ENCODE measurements at places on chromosomes 16 and 17.
A peak's percentile ranks its signal among the peaks of the same experiment; 100 is the strongest.

DNA sequence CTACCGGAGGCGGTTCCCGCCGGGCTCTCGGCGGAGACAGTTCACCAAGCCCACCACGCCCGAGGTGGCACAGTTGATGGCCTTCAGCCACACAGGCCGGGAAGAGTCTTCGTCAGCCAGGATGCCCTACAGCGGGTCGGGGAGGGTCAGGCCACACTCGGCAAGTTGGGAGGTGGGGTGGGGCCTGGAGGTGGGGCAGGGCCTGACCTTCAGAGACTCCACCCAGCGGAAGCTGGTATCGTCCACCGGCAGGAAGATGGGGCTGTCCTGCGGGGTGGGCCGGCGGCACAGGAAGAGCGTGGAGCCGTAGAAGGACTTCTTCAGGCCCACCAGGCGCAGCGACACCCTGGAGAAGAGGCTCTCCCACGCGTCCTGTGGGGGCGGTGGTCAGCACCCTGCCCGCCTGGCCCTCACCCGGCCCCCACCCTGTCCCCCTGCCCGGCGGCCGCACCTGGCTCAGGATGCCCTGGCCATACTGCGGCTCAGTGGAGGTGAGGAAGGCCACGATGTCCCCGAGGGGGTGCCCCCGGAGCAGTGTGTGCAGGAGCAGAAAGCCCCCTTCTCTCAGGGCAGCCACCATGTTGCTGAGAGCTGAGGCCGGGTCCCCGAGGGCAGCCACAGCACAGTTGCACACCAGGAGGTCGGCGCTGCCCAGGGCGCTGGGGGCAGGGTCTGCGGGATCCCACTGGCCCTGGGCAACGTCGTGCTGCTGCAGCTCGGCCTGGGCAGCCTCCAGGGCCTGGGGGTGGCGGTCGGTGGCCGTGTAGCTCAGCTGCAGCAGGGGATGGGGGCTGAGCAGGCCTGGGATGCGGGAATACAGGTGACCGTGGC, 12.8 kb downstream of the FASN start:
- DNase-seq, result no peak

DNA sequence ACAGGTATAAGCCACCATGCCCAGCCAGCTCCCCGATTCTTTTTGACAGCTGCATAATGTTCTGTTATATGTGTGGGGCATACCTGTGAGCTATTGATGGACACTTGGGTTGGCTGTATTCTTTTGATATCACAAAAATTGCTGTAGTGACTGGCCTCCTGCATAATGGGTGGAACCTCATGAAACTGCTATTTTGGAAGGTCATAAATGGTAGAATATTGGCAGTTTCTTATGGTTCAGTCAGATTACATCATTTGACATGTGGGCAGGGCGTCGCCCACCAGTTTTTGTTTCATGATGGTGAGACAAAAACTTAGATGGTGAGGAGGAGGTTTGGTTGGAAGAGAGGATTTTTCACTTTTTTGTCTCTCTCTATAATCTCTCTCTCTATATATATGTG, 26.7 kb upstream of the POLR3E start:
- no peak for DNase-seq

- DNase-seq, result peak; percentile 30
These were observed 36.2 kb downstream of the ADCY7 start for GRCh38 chr16:50302472-50303005.

- DNase-seq, result no peak
These were observed 370.7 kb downstream of the CDH8 start for GRCh38 chr16:61665512-61665911.

DNA sequence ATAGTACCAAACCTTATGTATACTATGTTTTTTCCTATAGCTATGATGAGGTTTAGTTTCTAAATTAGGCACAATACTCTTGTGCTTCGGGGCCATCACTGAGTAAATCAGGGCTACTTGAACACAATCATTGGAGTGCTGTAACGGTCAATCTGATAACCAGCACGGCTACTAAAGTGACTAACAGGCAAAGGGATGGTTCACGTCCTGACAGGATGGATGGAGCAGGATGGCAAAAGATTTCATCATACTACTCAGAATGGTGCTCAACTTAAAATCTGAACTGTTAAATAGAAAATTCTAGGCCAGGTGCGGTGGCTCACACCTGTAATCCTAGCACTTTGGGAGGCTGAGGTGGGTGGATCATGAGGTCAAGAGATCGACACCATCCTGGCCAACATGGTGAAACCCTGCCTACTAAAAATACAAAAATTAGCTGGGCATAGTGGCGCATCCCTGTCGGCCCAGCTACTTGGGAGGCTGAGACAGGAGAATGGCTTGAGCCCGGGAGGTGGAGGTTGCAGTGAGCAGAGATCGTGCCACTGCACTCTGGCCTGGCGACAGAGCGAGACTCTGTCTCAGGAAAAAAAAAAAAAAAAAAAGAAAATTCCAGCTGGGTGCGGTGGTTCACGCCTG, 7.0 kb downstream of the TUFM start:
- DNase-seq, result no peak

GRCh38 chr16:77684181-77684526, 38.2 kb upstream of the NUDT7 start:
- DNase-seq, result peak; percentile 84

All from NB4 (cell line).